ENCODE measurements at places on chromosomes 5 and 9. TPM values are rescaled to one million over a fixed set of nuclear protein-coding genes. Genes with fewer than 3 reads are reported as not detected.

- no peaks in the 10 kb centered on the region for H3K27me3 ChIP-seq
- H3K36me3 ChIP-seq = peaks cover 5% of the 10 kb centered on the region
- DNase-seq = no peak
- H3K4me1 ChIP-seq = peaks cover 9% of the 10 kb centered on the region
Measured at GRCh38 chr5:1033178-1033577, 24.6 kb downstream of the NKD2 start.

DNA sequence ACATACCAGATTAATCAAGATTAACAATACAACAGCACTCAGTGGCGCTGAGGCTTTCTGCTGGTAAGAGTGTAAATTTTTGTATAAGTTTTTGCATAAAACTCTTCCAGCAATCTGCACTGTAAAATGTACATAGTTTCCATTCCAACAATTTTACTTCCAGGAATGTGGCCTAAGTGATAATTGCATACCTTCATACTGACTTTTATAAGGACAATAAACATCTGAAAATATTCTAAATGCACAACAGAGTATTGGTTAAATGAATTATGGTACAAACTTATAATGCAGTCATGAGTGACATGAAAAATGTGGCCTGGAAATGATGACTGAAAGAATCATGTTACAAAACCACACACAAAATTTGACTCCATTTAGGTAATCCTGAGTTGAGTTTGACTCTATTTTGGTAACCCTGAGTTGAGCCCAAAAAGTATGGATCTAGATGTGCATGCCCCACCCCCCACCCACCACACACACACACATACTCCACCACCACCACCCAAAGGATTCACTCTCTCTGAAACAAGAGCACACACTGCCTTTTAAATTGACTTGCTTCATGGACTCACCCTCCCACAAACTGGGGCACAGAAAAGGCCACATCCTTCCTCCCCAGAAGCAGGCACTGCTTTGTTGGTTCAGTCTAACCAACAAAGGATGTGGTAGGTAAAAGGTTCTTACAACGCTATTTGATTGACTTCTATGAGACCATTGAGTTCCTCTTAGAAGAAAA lies 137.6 kb downstream of the SUSD1 start:
- no peak for DNase-seq
- no peaks in the 10 kb centered on the region for H3K27me3 ChIP-seq
- H3K4me1 ChIP-seq = peaks cover 15% of the 10 kb centered on the region
- H3K4me3 ChIP-seq = no peak overlapping the region

GRCh38 chr5:93578813-93579691 lies 2.0 kb downstream of the NR2F1-AS1 start:
- no peak for DNase-seq
- peaks cover 58% of the 10 kb centered on the region for H3K27me3 ChIP-seq
- no peaks in the 10 kb centered on the region for H3K36me3 ChIP-seq
- H3K27ac ChIP-seq = peak overlapping the region; percentile 41
- H3K4me3 ChIP-seq = peak overlapping the region; percentile 82
- H3K4me1 ChIP-seq = peaks cover 36% of the 10 kb centered on the region

Gene CNTNAP3B
- 4.5 TPM for total RNA-seq

Gene TMEM267
- total RNA-seq = 11.4 TPM

DNA sequence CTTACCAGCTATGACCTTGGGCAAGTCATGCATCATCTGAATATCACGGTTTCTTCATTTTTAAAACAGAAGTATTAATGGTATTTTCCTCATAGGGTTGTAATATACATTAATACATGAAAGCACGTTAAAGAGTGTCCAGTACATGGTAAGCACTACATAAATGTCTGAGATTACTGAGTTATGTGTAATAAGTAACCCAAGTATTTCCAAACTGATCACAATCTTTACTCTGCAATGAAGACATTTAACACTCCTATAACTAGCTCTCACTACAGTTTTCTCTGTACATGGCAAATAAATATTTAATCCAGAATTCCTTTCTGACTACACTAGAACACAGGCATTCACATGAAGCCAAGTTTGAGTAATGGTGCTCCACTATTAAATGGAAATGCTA lies 4.0 kb downstream of the GLDC start:
- no peak for DNase-seq
- H3K27me3 ChIP-seq = peaks cover 63% of the 10 kb centered on the region
- no peak overlapping the region for H3K4me3 ChIP-seq
- H3K27ac ChIP-seq = no peak overlapping the region

Gene SURF6
- total RNA-seq = 24.9 TPM

DNA sequence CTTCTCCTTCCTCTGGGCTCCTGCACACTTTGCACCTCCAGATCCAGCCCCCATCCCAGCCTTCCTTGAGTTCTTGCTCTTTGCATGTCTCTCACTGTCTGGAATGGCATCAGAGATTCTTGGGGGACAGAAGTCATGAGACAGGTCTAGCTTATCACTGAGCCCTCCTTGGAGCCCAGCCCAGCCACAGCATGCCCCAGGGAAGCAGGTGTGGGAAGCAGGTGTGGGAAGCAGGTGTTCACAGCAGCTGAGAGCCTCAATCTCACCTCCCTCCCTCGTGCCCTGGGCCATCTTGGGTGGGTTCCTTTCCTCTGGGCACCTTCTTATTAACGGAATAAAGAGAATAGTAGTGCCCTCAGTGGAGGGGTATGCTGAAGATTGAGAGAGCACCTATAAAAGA lies 27.2 kb downstream of the SLC6A7 start:
- peaks cover 22% of the 10 kb centered on the region for H3K4me1 ChIP-seq
- H3K27me3 ChIP-seq = peaks cover 17% of the 10 kb centered on the region
- no peak overlapping the region for H3K4me3 ChIP-seq
- no peak overlapping the region for H3K27ac ChIP-seq
- no peaks in the 10 kb centered on the region for H3K36me3 ChIP-seq

GRCh38 chr5:80646926-80647325 lies 7.5 kb upstream of the MSH3 start:
- DNase-seq = no peak
- H3K4me1 ChIP-seq = peaks cover 4% of the 10 kb centered on the region
- H3K4me3 ChIP-seq = no peak overlapping the region
- peaks cover 42% of the 10 kb centered on the region for H3K36me3 ChIP-seq
- H3K27ac ChIP-seq = no peak overlapping the region
- no peaks in the 10 kb centered on the region for H3K27me3 ChIP-seq

Gene PDGFRB
- 74.8 TPM for total RNA-seq

GRCh38 chr9:79801459-79801858 lies 229.7 kb downstream of the TLE4 start:
- peaks cover 9% of the 10 kb centered on the region for H3K4me1 ChIP-seq
- no peak overlapping the region for H3K4me3 ChIP-seq
- no peaks in the 10 kb centered on the region for H3K36me3 ChIP-seq
- H3K27ac ChIP-seq = no peak overlapping the region
- no peak for DNase-seq

Gene NMUR2
- total RNA-seq = 0.80 TPM

Gene TPM2
- total RNA-seq = 241 TPM

Gene PANK3
- total RNA-seq = 82.6 TPM

Gene SPINK4
- not detected for total RNA-seq

DNA sequence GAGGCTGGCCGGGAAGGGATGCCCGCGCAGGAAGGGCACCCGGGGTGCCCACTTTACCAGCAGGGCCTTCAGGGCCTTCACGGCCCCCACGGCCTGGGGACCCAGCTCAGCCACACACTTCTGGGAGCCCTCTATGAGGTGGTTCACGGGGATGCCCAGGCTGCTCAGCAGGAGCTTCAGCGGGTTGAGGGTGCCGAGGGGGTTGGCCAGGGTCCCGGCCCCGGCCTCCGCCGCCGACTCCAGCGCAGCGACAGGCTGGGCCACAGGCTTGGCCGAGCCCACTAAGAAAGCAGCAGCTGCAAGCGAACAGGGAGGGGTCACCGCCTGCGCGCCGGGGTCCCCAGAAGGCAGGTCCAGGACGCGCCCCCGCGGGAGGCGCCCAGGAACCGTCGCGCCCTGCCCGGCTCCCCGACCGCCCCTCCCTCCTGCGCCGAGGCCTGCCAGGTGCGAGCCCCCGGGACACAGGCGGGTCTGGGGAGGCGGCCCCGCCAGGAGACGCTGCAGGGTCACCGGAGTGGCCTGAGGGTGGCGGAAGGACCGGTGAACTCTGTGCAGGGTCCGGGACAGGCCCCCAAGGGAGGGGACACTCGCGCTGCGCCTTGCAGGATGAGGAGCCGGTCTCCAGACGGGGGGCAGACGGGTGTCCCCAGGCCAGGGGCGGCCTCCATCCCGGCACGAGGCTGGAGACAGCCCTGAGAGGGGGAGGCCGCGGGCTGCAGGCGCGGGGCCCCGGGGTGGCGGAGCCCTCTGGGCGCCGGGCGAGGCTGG lies 572 bp downstream of the SCGB3A1 start:
- peaks cover 12% of the 10 kb centered on the region for H3K4me1 ChIP-seq
- peaks cover 65% of the 10 kb centered on the region for H3K27me3 ChIP-seq
- DNase-seq = no peak
- no peak overlapping the region for H3K4me3 ChIP-seq
- H3K36me3 ChIP-seq = no peaks in the 10 kb centered on the region

- H3K27me3 ChIP-seq = peaks cover 4% of the 10 kb centered on the region
- peaks cover 15% of the 10 kb centered on the region for H3K4me1 ChIP-seq
- H3K36me3 ChIP-seq = no peaks in the 10 kb centered on the region
- H3K27ac ChIP-seq = no peak overlapping the region
- no peak for DNase-seq
Measured at GRCh38 chr5:124030043-124030491, 518.1 kb downstream of the CSNK1G3 start.

DNA sequence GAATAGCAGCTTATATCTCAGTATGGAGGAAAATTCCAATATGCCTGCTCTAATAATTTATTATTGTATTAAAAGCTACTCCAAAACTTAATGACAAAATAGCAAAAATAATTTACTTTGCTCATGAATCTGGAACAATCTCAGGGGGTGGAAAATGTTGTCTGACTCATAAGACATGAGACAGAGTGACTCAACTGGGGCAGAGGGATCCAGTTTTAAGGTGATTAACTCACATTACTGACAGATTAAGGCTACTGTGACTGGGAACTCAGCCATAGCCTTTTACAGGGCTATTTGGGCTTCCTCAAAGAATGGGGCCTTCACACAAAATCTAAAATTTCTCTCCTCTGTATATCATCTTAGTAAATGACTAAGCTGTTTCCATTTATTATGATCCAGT lies 1172.9 kb downstream of the CDH12 start:
- no peaks in the 10 kb centered on the region for H3K27me3 ChIP-seq
- H3K4me1 ChIP-seq = no peaks in the 10 kb centered on the region
- H3K4me3 ChIP-seq = no peak overlapping the region
- H3K27ac ChIP-seq = no peak overlapping the region

- no peak for DNase-seq
- no peaks in the 10 kb centered on the region for H3K27me3 ChIP-seq
- H3K4me3 ChIP-seq = no peak overlapping the region
- peaks cover 18% of the 10 kb centered on the region for H3K36me3 ChIP-seq
- no peak overlapping the region for H3K27ac ChIP-seq
Measured at GRCh38 chr5:65728218-65728617, 6.2 kb downstream of the NLN start.

- H3K27me3 ChIP-seq = no peaks in the 10 kb centered on the region
- H3K4me1 ChIP-seq = no peaks in the 10 kb centered on the region
- no peak overlapping the region for H3K27ac ChIP-seq
- H3K4me3 ChIP-seq = no peak overlapping the region
- DNase-seq = no peak
Measured at GRCh38 chr5:1558944-1559343, 35.2 kb upstream of the LPCAT1 start.
